ENCODE measurements at places on chromosomes 16 and 17.

- DNase-seq = no peak
Observed at GRCh38 chr16:46949241-46949892, 24.1 kb downstream of the DNAJA2 start.

DNA sequence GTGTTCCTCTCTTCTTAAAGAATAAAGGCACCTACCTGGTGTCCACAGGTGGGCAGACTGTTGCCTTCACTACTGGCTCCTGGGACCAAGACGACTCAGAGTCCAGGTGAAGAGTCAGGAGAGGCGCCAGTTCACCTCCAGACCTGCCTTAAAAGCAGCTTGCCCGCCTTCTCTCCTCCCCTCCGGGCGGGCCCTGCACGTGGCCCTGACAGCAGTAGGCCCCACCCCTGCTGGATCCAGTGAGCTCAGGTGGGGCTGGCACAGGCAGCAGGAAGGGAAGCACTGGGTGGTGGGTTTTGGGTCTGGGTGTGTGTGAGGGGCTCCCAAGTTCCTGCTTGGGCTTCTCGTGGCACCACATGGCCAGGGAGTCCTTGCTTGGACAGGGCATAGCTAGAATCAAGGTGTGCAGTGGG is at the start of gene TNS4:
TNS4 (minus strand) TSS at position 125 of the 413 bp plus-strand sequence. CDS start 5,198 bp downstream, outside the sequence.
- no peak for DNase-seq

DNA sequence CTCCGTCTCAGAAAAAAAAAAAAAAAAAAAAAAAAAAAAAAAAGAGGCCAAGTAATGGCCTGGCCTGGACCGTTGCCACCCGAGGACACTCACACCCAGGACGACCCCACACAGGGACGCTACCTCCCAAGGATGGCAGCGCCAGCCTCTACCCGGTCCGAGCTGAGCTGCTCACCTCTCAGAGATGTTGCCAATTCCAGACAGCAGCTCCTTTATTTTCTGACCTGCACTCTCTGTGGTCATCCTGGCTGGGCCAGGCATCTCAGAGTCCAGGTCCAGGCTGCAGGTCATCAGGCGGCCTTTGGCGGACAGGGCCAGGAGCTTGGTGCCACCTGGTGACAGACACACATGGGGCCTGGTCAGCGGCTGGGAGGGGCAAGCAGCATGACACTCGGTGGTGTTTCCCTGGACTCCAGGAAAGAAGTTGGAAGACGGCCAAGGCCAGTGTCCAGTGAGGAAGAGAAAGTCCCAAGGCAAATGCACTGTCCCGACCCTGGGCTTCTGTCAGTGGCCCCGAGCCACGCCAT is 3.1 kb downstream of the FAAP100 start:
- no peak for DNase-seq

- DNase-seq = peak; percentile 23
Observed at GRCh38 chr16:1932050-1933028, 10.7 kb downstream of the MSRB1 start.

DNA sequence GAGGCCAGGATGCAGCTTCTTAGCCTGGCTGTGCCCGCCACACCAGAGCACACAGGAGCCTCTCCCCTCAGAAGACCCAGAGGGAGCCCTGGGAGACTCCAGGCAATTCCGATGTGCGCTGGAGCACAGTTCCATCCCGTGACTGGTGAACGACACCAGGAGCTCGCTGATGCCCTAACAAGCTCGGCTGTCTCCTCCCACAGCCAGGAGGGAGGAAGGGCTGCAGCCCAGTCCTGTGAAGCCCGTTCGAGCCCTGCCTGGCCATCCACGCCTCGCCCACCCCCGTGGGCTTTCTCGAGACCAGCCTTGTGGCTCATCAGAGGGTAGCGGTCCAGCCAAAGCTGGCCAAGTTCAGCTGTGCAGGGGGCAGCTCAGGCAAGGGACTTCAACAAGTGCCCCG is 21.8 kb upstream of the RASD1 start:
- DNase-seq = no peak

DNA sequence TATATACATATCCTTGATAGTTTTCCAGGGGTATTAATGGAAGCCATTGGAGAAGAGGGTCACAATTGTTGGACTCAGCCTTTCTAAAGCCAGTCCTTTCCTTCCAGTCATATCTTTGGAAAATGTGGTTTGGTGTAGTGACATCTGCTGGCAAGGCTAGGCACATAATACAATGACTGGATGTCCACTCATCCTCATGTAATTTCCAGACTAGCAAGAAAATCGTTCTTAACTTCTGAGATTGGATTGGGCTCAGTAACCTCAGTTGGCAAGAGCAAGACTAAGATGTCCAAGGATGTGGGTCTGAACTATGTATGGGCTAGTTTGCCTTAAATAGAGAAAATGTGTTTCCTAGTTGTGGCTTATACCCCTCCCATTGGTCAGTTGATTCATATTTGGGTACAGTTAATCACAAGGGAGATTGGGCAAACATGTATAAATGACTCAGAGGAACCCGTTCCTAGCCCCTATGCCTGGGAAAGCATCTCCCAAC is 8.7 kb upstream of the KAT7 start:
- DNase-seq = no peak

- no peak for DNase-seq
Observed at GRCh38 chr17:37213927-37214326, 161.9 kb upstream of the C17orf78 start.

DNA sequence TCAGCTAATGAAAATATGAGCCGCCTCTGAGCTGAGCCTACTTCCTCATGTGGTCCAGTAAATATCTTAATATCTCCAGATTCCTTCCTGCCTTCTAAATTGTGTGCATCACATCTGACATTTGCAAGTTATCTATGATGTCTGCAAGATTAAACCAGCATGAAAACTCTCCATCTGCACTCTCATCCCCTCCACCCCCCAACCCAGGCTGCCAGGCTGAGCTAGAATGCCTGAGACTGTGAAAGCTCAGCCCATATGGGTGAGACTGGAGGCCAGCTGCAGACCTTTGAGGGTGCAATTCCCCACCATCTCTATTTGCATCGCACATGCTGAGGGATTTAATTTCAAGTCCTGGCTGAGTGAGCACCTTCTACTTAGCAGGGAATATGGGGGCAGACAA is 82.8 kb downstream of the ASIC2 start:
- DNase-seq = no peak

- no peak for DNase-seq
Observed at GRCh38 chr16:31428279-31428597, at the start of gene COX6A2. Gene COX6A2, minus strand, starts transcription at chr16:31428360. Its CDS starts 35 bp downstream, at chr16:31428325.

- DNase-seq = no peak
Observed at GRCh38 chr17:49511810-49512209, 16.7 kb downstream of the NGFR start.

GRCh38 chr16:1335211-1335971 is 1.9 kb downstream of the BAIAP3 start:
- no peak for DNase-seq

DNA sequence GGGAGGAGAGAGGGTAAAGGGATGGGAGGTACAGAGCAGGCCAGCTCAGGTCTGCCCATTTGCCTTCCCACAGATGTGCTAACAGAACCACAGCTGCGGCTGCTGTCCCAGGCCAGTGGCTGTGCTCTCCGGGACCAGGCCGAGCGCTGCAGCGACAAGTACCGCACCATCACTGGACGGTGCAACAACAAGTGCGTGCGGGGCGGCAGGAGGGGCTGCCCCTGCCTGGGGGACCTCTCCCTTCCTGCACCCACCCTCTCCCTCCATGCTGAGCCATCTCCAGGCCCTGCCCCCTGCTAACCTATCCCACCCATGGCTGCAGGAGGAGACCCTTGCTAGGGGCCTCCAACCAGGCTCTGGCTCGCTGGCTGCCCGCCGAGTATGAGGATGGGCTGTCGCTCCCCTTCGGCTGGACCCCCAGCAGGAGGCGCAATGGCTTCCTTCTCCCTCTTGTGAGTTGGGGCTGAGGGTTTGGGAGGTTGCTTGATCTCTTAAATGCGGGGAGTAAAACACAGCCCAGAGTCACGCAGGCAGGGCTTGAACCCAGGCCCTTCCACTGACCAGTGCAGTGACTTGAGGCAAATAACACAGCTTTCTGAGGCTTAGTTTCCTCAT is 1.2 kb downstream of the EPX start:
- no peak for DNase-seq

DNA sequence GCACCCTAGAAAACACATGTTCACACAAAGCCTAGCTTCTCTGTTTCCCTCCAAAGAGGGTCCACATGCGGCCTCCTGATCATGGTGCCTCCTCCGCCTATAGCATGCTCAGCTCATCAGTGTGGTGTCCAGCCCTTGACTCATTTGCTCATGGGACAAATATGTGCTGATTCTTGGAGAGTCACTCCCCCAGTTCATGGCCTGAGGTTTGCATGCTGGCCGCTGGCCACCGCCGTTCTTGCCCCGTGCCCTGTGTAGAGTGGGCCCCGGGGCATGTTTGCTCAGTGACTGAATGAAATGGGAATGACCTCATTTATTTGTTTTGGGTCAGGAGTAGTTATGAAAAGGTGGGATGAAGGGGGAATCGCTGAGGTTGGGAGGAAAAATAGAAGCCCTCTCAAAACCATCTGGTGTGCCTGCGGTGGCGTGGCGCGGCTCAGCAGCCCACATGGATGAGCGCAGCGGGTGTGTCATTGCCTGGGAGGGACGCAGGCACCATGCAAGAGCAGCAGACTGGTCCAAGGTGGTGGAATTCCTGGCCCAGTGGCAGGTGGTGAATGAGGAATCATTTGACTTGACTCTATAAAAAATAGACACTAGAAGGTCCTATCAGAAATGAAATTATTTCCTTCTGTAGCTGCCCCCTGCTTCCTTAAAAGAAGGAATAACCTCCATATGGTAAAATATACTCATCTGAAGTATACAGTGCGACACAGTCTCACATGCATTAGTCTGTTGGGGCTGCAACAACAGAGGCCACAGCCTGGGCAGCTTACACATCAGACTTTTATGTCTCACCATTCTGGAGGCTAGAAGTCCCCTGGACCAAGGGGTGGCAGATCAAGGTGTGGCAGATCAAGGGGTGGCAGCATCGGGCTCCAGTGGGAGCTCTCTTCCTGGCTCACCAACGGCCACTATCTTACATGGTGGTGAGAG is 31.7 kb downstream of the CRISPLD2 start:
- no peak for DNase-seq

DNA sequence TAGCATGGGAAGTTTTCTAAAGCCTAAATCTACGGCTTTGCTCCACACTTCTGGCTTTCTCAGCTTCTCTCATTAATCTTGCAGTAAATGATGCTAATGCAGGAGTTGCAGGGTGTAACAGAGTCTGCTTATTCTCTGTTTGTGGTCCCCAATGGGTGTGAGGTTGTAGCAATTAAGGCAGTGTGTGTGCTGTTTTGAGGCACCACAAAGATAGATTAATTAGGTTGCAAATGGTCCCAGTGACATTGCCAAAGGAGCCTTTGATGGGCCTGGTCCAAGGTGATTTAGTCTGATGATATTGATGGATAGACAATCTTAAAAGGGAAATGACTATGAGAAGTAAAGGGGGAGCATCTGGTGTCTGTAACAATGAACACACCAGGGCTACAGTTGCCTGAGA is 1313.7 kb upstream of the CDH8 start:
- DNase-seq = no peak

GRCh38 chr17:39700148-39700987 is 504 bp downstream of the ERBB2 start:
- DNase-seq = no peak

- no peak for DNase-seq
Observed at GRCh38 chr17:17506181-17506741, 10.1 kb upstream of the RASD1 start.

DNA sequence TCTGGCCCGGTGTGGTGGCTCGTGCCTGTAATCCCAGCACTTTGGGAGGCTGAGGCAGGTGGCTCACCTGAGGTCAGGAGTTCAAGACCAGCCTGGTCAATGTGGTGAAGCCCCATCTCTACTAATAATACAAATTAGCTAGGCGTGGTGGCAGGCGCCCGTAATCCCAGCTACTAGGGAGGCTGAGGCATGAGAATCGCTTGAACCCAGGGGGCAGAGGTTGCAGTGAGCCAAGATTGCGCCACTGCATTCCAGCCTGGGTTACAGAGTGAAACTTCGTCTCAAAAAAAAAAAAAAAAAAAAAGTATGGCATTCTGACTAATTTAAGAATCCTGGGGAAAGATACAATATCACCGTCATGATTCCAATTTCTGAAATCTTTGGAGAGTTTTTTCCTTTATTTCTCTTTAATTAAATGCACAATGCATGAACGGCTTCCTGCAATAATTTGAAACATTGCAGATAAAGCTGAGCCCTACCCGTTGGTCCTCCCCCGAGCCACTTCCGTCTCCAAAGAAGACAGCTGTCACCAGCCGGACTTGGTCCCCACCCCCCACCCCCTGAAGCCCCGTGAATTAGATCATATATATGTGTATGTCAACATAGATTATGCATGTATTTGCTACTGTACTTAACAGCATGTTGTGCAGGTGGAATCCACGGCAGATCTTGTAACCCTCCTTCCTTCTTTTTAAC is 142.6 kb upstream of the PLCG2 start:
- no peak for DNase-seq

DNA sequence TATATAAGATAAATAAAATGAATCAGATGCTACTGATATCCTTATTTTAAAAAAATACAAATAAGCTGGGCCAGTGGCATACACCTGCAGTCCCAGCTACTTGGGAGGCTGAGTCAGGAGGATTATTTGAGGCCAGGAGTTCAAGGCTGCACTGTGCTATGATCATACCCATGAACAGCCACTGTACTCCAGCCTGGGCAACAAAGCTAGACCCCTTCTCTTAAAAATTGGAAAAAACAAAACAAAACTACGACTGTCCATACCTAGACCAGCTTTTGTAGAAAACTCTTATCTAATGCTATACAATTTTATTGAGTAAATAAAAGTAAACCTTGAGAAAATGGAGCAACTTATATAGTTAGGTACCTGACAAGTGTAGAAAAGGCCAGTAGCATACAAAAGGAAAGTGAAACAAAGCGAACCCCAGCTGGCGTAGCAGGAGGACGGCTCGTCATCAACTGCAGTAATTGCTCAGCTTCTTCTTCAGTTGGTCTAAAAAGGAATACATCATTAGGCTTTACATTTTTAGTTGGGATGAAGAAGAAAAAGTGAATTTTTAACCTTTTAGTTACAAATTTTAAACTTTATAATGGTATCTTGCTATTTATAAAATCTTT is 23.6 kb downstream of the INTS2 start:
- DNase-seq = no peak

GRCh38 chr17:78956254-78956653 is 23.5 kb downstream of the LGALS3BP start:
- no peak for DNase-seq

GRCh38 chr17:46873941-46874645 is 22.7 kb downstream of the WNT9B start:
- DNase-seq = no peak

GRCh38 chr16:6499413-6499812 is 833.2 kb upstream of the RBFOX1 start:
- DNase-seq = no peak

GRCh38 chr17:70717042-70717441 is 547.7 kb downstream of the KCNJ2 start:
- no peak for DNase-seq

- no peak for DNase-seq
Observed at GRCh38 chr17:74163271-74163821, 40.1 kb upstream of the RPL38 start.

GRCh38 chr17:78128551-78129350 is at the start of gene TMC6:
Gene TMC6, minus strand, starts transcription at chr17:78128755. Its CDS starts 1,923 bp downstream, at chr17:78126832.
- peak; percentile 67 for DNase-seq

Data from NCI-H2171 (cell line).